K562 (cell line): ENCODE measurements at places on chromosomes 2 and 18. TPM values are rescaled to one million over a fixed set of nuclear protein-coding genes. Genes with fewer than 3 reads are reported as not detected.

DNA sequence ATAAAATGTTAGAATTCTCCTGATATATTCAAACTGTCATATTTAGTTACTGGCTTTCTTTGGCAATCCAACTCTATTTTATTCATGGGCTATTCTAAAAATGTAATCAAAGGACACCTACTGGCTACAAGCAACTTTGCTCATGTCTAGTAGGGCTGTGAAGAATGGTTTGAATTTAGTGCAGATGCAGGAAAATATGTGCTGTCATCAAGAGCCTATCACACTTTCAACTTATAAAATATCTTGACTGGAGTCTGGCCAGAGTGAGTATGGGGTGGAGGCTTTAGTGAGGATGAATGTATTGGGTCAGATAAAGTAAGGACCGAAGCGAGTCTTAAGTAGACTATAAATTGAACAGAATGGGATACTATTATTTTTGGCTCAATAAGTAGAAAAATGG, 343.4 kb upstream of the SPRED2 start:
- no peak for DNase-seq

DNA sequence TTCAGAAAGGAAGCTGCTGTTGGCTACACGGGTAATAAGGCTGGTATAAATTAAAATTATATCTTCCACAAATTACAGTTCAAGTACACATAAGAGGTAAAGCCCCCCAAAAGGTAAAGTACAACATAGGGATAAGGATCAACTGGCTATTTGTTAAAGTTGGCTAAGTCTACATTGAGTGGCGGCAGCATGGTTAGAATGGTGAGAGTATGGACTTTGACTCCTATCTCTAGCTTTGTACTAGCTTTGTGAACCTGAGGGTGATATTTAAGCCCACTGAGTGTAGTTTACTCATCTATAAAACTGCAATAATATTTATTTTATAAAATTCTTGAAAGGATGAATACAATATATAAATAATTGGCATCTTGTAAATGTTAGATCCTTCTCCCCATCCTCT, 542.8 kb downstream of the DSC3 start:
- no peak for DNase-seq

OTOS gene
- not detected in 2 replicates for total RNA-seq

- no peak for DNase-seq
Measured at GRCh38 chr18:35786365-35787042, 186.0 kb upstream of the RMP24 start.

GRCh38 chr2:165162466-165162865, 41.4 kb downstream of the SCN3A start:
- DNase-seq: no peak

DNA sequence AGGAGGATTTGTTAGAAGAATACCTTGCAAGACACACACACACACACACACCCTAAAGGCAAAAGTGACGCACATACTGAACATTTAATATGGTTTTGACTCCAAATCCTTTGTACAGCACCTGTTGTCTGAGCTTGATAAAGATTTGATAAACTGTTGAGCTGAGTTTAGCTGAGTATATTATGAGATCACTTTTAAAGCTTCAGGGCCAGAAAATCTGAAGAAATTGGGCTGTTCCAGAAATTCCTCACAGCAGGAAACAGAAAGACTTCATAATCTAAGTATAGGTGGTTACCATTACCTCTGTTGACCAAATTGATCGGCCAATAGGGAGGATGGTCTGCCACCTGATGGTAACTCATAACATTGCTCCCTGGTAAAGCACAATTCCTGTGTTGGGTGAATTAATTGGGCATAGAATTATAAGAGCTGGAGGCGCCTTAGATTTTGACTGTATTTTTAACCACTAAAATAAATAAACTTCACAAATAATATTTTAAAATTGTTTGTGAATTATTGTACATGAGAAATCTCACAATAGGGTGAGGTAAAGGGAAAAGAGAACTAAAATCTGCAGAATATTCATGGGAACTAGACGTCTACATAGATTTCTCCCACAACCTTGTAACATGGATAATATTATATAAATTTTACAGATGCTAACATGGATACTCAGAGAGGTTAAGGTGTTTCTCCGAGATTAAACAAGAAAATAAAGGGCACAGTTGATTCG, 21.8 kb upstream of the RPIA start:
- peak; percentile 48 for DNase-seq

- peak; percentile 38 for DNase-seq
Measured at GRCh38 chr2:46954951-46955571, 39.5 kb upstream of the MCFD2 start.

DNA sequence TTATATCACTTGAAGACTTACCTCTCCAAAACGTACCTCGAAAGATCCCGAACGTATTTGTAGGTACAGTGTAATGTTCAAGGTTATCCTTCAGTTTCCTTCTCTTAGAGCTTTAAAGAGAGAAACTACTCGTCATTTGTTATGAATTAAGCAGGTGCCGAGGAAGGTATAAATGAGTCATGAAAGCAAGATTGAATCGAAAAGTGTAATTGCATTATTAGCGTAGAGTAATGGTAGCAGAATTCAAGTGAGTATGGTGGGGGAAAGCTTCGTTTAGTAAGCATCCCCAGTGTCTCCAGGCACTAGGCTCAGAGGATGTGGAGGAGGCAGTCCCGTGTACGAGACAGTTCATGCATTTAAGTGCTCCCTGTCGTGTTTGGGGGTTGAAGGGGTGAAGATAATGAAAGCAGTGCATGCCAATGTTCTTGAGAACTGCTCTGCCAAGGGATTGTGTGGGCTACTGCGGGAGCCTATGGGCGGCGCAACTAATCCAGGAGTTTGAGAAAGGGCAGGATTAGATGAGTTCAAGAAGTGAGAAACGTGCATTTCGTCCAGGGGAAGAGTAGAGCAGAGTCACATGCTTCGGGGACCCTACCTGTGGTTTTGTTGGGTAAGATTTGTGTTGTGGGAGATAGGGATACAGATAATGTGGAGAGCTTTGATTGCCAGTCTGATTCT, 858 bp downstream of the POLR1B start:
- DNase-seq: peak; percentile 21

SCN9A gene
- total RNA-seq: 8.5 and 10.4 TPM in 2 replicates

GALR1 gene
- not detected in 2 replicates for total RNA-seq

DNA sequence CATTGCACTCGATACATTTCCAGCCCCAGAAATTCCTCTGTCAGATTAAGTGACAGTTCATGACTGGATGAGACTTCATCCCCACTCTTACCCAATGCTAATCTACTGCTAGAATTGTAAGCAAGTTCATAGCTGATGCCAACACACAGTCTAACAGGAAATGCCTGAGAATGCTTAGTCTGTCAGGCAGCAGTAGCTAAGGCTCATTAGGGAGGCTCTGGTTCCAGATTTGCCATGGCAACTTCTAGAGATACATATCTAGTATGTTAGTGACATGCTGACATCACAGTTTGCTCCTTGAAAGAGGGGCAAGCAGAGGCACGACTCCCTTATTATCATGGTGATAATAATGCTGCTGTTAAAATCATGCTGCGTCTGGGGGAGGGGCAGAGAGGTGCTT, 198.4 kb downstream of the RBM43 start:
- no peak for DNase-seq

DNA sequence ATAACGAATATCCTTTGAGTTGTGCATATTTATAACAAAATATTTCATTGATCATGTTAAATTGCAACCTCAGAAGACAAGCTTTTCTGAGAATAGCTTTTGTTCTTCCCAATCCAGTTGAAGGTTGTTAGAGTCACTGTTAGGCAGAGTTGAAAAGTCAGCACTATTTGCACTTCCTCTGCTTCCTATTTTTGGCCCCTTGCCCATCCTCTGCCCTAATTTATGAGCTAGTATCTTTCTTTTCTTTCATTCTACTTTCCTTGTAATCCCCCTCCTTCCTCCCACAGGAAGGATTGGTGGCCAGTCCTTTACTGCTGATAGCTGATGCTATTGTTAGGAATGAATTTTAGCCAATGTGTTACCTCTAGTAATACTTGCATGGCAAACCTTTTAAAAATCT, 4.9 kb downstream of the RALB start:
- DNase-seq: no peak

DNA sequence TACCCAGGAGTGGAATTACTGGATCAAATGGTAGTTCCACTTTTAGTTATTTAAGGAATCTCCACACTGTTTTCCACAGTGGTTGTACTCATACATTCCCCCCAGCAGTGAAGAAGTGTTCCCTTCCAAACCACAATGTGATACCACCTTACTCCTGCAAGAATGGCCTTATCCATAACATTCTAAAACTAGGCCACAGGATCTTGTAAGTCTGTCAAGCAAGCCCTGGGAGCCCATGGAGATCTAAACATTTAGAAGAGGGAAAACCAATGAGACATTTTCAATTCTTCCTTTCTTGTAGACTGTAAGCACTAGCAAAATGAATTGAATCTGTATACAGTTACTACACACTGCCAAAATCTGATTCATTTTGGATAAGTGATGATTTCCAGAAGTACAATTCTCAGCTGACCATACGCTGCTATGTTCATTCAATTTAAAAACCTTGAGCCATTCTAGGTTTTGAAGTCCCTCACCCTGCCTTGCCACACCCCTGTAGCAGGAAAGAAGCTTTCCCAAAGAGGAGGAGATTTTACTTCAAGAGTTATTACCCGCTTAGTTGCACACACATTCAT, 149.1 kb downstream of the SLC8A1 start:
- no peak for DNase-seq

GRCh38 chr2:17306706-17307105, 211.5 kb downstream of the RAD51AP2 start:
- no peak for DNase-seq

- DNase-seq: no peak
Measured at GRCh38 chr2:54204476-54204875, 51.6 kb downstream of the TSPYL6 start.
